ENCODE measurements at places on chromosomes 16 and 17.

- no peak for DNase-seq
Measured at GRCh38 chr16:35171106-35171505, 1711.7 kb downstream of the TP53TG3F start.

- DNase-seq = no peak
Measured at GRCh38 chr16:28259091-28259780, 33.1 kb upstream of the SBK1 start.

- DNase-seq = no peak
Measured at GRCh38 chr17:79842136-79842655, 3.0 kb upstream of the CBX4 start.

- DNase-seq = no peak
Measured at GRCh38 chr16:85262558-85263238, 150.4 kb upstream of the CIBAR2 start.

DNA sequence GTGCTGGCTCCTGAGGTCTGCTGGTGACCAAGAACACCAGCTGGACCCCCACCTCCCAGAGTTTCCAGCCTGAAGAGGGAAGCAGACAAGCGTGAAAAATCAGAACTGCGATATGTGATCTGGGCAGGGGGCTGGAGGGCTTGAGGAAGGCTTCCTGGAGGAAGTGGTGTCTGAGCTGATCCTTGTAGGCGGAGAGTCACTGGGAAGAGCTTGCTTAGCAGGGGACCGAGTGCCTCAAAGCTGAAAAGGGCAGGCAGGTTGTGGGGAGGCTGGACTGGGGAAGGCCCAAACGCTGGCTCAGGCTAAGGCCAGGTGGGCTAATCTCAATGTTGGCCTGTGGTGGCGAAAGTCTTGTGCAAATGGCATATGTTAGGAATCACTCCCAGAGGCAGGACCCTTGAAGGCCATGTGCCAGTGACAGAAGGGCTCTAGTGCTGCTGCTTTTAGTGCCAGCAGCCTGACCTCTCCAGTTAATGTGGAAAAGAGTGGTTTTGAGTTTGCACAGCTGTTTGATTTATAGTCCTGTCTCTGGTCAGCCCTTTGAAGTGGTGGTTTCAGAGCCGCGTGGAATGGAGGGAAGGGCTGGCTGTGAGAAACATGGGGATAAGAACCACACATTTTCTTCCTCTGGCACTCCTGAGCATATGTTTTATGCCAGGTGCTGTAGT, 85.3 kb upstream of the LGALS9 start:
- no peak for DNase-seq

- DNase-seq = no peak
Measured at GRCh38 chr17:31101943-31102342, 7.2 kb downstream of the NF1 start.

DNA sequence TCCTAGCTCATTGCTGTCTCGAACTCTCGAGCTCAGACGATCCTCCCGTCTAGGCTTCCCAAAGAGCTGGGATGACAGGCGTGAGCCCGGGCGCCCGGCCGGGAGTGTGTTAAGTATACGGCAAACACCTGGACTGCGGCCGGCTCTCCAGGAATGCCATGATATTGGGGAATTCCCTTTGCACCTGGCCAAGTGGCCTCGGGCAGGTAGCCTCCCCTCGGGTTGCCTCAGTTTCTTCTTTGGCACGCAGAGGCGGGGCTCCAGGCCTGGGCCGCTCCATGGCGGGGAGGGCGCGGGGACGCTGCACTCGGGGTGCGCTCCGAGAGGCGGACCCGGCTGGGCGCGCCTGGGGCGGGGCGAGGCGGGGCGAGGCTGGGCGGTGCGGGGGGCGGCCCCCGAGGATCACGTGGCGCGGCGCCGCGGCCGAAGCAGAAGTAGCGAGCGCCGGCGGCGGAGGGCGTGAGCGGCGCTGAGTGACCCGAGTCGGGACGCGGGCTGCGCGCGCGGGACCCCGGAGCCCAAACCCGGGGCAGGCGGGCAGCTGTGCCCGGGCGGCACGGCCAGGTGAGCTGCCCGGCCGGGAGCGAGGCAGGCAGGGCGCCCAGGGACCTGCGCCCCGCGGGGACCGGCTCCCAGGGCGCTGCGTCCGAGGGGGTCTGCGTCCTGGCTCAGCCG, at the start of gene PLCG2:
Gene PLCG2 (plus strand): TSS at position 431 of the 675 bp plus-strand sequence. CDS start 6,699 bp downstream, outside the sequence.
- no peak for DNase-seq

GRCh38 chr16:85420501-85421337, 192.4 kb upstream of the GSE1 start:
- DNase-seq = no peak

DNA sequence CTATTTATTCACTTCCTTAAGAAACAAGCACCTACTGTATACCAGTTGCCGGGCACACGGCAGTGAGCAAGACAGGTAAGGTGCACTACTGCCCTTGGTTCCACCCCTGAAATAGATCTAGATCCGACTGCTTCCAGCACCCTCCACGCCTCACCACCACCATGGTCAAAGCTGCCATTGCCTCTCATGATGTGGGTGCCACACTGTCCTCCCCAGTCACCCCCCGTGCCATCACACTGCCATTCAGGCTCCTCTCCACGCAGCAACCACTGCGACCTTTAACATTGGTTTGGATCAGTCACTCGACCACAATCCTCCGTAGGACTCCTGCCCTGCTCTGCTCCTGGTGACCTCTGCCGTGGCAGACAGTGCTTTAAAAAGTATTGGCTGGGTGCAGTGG, 226.8 kb downstream of the CPPED1 start:
- no peak for DNase-seq

GRCh38 chr17:44776628-44777393, 18.0 kb downstream of the ADAM11 start:
- DNase-seq = no peak

- no peak for DNase-seq
Measured at GRCh38 chr16:85845266-85845665, 45.8 kb downstream of the COX4I1 start.

DNA sequence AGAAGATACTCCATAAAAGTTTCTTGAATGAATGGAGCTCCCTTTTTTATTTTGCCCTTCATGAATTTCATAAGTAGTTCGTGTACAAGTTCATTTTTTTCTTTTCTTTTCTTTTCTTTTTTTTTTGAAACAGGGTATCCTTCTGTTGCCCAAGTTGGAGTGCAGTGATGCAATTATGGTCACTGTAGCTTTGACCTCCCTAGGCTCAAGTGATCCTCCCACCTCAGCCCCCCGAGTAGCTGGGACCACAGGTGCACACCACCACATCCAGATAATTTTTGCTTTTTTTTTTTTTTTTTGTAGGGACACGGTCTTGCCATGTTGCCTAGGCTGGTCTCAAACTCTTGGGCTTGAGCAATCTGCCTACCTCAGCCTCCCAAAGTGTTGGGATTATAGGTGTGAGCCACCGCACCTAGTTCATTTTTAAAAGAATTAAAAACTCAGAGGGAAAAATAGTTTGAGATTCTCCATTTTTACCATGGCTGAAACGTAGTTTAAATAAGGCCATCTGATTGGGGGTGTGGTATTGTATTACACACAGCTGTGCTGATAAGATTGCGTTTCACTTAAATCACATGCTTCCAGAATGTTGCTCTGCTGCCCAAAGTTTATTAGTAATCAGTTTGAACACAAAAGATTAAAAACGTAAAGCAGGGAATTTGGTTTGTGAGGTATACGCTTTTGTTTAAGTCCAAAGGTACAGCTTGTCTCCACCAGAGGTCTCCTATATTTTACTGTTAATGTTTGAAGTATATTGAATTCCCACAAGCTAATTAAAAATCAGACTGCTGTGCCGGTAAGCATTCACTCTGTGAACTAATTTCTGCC, 154.1 kb downstream of the SOCS1 start:
- no peak for DNase-seq

- peak; percentile 81 for DNase-seq
Measured at GRCh38 chr17:5031365-5032082, 3.7 kb downstream of the SLC52A1 start.

- peak; percentile 10 for DNase-seq
Measured at GRCh38 chr16:12971241-12971640, 69.8 kb downstream of the SHISA9 start.

GRCh38 chr17:54971147-54971546, 2.6 kb downstream of the STXBP4 start:
- DNase-seq = no peak

DNA sequence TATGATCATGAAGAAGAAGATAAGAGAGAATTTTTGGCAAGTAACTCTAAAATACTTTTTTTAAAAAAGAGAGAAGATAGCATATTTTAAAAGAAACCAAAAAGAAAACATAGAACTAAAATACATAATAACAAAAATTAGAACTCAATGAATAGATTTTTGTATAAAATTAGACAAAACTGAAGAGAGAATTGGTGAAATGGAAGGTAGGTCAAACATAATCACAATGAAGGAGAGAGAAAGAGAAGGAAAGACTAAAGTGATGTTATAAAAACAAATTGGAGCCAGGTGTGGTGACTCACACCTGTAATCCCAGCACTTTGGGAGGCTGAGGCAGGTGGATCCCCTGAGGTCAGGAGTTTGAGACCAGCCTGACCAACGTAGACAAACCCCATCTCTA, 211.5 kb downstream of the AXIN2 start:
- DNase-seq = no peak

DNA sequence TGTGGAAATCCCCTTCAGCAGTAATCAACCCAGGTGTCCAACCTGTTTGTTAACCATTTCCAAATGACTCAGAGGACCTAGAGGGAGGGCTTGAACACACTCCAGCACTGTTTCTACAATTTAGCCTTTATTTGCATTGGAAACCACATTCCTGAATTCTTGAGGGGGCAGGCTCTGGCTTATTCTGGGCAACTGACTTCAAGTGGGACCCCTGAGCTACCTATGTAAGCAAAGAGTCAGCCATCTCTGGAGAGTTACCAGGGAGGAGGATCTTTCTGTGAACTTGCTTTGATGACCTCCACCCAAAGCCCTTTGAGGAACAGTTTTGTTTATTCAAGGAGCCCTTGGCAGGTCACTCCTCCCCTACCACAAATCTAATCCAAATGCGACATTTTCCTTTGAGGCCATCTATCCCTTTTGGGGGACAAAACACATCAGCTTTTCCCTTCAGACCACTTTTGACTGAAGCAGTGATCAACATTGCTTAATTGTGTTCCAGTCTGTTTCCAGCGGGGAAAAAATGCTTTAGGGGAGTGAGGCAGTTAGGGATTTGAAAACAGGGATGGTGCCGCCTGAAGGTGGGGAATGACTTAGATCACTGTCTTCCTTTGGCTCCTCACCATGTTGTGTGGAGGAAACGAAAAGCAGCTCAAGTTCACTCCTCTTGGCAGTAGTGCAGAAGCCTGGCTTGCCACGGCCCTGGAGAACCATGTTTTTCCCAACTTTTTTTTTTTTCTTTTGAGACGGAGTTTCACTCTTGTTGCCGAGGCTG, 46.2 kb downstream of the TUBD1 start:
- DNase-seq = no peak

DNA sequence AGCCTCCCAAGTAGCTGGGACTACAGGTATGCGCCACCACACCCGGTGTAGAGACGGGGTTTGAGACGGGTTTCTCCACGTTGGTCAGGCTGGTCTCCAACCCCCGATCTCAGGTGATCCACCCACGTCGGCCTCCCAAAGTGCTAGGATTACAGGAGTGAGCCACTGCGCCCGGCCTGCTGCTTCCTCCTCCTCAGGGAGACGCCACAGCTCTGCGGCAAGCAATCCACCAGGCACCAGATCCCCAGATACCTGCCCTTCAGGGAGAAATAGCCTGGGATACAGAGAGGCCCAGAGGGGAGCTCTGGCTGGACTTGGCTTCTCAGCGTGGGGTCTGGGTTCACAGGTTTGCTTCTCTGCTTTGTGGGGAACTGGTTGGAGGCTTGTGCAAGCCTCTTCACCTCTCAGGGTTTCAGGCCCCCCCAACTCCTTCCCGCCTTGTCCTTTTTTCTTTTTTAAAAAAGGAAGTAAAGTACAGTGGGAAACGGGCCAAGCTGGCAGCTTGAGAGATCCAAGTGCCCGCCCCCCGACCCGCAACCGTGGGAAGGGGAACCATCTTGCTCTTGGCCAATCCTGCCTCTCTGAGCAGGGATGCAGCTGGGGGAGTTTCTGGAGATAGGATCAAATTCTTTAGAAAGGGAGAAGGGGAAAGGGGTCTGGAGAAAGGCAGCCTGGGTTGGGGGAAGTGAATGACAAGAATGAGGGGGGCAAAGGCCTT, 2.6 kb upstream of the SPHK1 start:
- no peak for DNase-seq

- DNase-seq = no peak
Measured at GRCh38 chr16:13517841-13518240, 402.1 kb upstream of the ERCC4 start.

- no peak for DNase-seq
Measured at GRCh38 chr17:82228278-82228841, 482 bp upstream of the SLC16A3 start.

GRCh38 chr17:76250141-76250540, 9.8 kb upstream of the RNF157 start:
- DNase-seq = no peak

GRCh38 chr17:50027172-50027880, 28.6 kb upstream of the ITGA3 start:
- DNase-seq = no peak

DNA sequence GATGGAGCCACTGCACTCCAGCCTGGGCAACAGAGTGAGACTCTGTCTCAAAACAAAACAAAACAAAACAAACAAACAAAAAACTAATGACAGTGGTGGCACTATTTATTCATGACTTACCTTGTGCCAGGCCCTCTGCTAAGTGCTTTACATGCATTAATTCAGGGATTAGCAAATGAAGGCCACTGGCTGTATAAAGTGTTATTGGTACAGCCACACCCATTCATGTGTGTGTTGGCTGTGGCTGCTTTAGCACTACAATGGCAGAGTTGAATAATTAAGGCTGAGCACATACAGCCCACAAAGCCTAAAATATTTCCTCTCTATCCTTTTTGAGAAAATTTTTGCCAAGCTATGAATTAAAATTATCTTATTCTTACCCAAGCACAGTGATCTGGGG, 531.8 kb upstream of the CDH5 start:
- DNase-seq = no peak

DNA sequence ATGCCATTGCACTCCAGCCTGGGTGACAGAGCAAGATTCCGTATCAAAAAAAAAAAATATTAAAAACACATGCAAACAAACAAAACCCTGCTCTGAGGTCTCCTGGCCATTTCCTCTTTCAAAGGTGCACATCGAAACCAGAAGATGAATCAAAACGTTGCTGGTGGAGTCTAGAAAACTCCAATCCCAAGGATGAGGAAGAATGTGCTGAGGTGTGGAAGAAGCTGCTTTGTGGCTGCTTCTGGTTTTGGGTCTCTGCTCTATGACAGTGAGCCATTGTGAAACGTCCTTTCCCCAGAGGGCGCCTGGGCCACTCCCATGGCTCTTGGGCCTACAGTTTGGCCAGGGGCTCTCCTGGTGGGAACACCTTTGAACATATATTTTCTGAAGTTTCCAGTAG, 112.6 kb downstream of the IRF8 start:
- DNase-seq = no peak

DNA sequence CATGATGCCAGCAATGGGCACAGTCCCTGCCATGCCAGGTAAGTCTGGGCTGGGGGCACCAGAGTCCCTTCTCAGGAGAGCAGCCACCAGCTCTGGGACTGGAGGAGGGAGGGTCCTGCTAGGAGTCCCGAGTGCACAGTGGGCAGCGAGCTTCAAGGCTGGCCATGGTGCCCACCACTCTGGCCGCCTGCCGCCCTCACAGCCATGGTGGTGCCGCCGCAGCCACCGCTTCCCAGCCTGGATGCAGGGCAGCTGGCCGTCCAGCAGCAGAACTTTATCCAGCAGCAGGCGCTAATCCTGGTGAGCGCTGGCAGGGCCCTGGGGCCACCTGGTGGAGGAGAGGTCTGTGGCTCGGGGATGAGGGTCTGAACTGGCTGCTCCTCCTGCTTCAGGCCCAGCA, 17.9 kb upstream of the SMIM5 start:
- no peak for DNase-seq

- DNase-seq = peak; percentile 96
Measured at GRCh38 chr17:12020642-12021622, at the start of gene MAP2K4. Gene MAP2K4, plus strand, starts transcription at chr17:12020877. Its CDS starts 10 bp downstream, at chr17:12020887.

- DNase-seq = no peak
Measured at GRCh38 chr16:50600582-50601283, 52.5 kb downstream of the NKD1 start.

Data from midbrain (tissue), 1 donor.